Stimulated activated memory B cell treated with anti-CD40 and anti-IgM and Interleukin-4, amounts not matched to agents 10 μg/mL and 1 μg/mL and 100 μg/mL, for 72 hours (primary cell): ENCODE measurements at places on chromosomes 7 and 10.

- peak; percentile 61 for ATAC-seq
Observed at GRCh38 chr7:40604601-40605438, 470.0 kb downstream of the SUGCT start.

GRCh38 chr10:35127289-35127891, 744 bp downstream of the CREM start:
- peak; percentile 25 for ATAC-seq

DNA sequence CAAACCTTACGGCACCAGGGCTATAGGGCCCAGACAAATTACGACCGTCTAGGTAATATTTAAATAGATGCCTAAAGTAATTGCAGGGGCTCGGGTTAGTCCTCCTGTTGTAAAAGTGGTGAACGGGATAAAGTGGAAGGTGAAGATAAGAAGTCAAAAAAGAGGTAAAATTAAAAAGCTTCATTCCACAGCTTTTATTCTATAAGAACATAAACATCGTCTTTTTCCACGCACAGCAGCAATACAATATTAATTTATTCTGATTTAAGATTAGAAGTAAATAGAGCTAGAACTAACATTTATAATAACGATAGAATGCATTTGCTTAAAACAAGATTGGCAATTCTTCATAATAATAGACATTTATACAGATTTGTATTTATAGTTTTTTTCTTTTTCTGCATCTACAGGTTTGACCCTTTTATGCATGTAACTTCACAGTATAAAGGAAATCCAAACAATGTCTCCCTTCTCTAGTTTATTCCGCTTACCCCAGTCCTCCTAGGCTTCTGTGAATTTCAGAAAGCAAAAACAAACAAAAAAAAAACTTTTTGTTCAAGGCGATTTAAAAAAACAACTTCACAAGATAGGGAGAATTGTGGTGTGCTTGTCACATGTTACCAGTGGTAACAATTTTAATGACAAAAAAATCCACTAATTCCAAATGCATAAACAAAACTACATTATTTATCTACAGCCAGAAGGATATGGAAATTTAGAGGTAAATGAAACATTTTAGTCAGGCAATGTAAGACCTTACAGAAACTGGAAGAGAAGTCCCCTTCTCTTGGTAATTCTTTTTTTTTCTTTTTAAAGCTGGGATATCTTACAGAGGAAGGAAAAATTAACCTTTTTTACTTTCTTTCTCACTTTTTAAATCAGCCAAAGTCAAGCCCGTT, 3.4 kb downstream of the HOXA10 start:
- ATAC-seq = no peak

GRCh38 chr7:102925976-102926782, 13.4 kb downstream of the LRRC17 start:
- ATAC-seq = no peak

GRCh38 chr7:40199076-40199802, 64.4 kb downstream of the SUGCT start:
- ATAC-seq = no peak

- no peak for ATAC-seq
Observed at GRCh38 chr7:18402488-18403183, 92.9 kb upstream of the HDAC9 start.

DNA sequence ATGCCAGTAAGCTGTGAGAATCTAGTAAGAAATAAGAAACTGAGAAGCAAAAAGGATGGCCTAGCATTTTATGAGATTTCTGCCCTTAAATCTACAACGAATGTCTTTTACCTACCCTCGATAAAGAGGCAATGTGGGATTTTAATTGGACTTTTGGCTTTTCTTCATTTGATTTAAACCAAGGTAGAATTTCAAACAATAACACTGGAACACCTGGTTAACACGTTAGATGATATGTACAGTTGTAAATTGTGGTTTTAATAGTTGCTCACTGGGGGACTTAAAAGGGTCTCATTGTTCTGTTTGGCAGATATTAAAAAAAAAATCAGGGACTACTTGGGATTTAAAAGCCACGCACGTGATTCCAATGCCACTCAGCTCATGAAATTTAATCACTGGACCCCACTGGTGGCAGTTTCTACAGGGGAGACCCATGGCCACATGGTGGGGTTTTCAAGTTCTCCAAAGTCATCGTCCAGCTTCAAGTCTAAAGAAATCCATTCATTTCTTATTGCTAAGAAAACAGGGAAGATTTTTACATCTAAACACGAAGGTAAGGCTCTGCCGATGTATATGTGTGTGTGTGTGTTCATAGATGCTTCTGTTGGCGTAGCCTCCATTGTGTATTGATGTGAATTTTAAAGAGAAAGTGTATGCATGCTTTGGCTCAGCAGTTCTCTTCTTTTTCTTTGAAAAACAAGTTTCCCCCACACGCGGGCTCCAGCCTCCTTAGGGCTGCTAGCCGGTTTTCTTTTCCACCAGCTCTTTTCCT, 588.6 kb upstream of the MKI67 start:
- ATAC-seq = no peak

DNA sequence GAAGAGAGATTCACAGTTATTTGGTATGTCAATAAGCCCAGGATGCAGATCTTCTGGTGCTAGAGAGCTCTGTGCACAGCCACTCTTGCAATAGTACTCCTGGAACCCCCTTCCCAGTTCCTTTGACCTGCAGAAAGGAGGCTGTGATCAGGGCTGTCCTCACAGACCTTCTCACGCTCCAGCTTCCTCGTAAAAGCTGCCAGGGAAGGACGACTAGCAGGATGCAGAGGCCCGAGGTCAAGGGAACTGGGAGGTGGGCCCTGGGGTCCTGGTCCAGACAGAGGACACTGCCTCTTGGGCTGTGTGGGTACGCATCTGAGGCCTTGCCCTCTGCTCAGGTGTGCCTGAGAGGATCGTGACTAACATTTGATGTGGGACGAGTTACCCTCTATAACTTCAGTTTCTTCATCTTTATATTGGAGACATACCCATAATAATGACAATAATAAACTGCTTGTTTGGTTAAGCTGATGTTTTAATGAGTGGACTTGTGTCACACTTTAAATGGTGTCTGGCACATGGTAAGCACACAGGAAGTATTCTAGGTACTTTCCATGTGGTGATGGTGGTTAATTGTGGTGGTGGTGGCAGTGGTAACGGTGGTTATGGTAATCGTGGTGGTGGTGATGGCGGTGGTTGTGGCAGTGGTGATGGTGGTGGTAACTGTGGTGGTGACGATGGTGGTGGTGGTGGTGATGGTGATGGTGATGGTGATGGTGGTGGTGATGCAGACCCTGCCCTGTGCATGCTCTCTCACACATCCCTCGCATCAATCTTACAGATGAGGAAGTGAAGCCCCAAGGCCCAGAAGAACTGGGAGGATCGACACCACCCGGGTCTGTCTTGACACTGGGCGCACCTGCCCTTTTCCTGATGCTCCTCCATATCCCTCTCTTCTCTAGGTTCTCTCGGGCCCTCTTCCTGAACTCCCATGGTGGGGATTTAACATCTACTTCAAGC, 235.2 kb upstream of the GRB10 start:
- no peak for ATAC-seq

DNA sequence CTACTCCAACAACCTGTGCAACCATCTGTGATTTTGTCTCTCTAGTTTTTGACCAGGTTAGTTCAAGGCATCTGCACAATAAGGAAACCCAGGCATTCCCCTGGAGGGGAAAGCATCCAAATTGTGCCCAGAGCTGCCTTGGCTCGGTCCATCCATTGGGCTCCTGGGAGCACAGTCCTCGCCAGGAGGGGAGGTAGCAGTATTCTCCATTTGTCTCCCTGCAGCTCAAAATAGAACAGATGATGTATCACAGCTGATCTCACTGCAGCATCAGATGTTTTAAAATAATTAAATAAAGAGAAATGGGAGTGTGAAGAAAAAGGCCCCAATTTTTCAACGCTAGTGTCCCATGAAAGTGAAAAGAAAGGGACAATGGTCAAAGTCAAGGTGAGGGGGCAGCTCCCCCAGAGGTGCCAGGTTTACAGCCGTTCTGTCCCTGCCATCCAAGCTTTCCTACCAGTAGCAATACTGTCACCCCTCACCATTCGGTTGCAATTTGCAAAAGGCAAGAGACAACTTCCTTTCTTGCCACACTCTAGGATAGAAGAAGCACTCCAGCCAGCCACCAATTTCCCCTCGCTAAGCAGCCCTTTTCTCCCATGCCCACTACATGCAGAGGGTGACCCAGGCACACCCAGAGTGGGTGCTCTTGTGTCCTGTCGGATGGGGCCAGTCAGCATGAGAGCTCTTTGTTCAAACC, 43.7 kb downstream of the KCNMA1 start:
- ATAC-seq = no peak

DNA sequence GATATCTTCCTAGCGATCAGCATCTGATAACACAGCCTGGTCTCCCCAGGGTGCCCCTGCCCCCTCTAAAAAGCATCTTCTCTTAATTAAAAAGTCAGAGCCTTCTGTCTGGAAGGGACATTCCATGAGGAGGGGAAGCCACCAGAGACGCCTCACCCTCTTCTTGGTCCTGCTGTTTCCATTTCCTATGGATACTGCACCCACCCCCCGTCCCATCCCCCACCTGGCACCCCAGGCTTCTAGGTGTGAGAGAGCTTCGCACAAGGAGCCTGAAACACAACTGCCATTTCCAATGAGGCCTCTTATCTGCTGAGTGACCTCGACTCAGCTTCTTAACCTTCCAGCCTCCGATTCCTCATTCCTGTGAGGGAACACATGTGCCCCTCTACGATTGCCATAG, 51.4 kb downstream of the COL13A1 start:
- no peak for ATAC-seq

DNA sequence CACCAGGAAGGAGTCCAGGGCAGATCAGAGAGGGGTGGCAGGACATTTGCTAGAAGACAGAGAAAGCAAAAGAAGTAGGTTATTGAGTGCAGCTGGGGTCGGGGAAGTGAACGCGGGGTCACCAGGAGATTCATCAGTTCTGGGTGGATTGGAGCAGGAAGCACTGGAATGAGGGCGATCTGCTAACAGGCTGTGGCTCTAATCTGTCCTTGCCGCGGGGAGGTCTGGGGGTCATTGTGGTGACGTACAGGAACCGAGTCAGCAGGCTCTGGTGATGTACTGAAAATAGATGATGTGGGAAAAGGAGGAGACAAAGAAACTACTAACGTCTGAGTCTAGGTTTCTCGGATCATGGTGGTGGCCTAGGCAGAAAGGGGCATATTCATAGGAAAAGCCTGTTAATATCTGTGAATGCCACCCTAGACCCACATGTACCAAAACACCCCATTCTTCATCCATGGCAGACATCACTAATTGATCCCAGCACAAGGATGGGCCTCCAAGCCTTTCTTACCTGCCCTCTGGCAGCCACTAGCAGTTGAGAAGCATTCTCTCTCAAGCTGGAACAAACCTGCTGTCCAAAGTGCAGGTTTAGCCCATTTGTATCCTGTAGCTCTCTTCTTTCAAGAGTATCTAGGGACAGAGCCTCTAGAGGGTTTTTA, 134.5 kb downstream of the C10orf105 start:
- ATAC-seq = no peak

DNA sequence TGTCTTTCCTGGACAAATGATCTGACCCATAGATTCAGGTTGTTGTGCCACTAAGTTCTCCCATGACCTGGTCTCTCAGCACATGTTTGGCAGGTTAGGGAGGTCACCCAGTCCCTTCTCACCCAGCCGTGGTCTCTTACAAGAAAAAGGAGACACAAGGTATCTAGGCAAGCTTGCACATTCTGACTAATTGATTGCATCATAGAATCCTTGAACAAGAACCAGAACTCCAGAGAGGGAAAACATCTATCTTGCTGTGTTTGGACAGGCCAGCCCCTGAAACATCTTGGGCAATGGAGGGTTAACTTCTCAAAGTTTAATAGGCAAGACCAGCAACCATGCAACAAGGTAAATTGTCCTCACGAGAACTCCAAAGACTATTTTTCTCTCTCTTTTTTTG, 8.5 kb upstream of the HK1 start:
- ATAC-seq = no peak

DNA sequence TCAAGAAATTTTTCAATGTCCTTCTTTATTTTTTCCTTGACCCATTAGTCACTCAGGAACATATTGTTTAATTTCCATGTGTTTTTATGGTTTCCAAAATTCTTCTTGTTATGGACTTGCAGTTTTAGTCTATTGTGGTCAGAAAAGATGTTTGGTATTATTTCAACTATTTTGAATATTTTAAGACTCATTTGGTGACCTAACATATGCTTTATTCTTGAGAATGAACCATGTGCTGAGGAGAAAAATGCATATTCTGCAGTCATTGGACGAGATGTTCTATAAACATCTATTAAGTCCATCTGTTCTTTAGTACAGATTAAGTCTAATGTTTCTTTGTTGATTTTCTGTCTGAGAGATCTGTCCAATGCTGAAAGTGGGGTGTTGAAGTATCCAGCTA, 42.3 kb upstream of the MDFIC start:
- no peak for ATAC-seq

- ATAC-seq = no peak
Observed at GRCh38 chr10:103465411-103466179, 6.9 kb upstream of the CALHM1 start.

DNA sequence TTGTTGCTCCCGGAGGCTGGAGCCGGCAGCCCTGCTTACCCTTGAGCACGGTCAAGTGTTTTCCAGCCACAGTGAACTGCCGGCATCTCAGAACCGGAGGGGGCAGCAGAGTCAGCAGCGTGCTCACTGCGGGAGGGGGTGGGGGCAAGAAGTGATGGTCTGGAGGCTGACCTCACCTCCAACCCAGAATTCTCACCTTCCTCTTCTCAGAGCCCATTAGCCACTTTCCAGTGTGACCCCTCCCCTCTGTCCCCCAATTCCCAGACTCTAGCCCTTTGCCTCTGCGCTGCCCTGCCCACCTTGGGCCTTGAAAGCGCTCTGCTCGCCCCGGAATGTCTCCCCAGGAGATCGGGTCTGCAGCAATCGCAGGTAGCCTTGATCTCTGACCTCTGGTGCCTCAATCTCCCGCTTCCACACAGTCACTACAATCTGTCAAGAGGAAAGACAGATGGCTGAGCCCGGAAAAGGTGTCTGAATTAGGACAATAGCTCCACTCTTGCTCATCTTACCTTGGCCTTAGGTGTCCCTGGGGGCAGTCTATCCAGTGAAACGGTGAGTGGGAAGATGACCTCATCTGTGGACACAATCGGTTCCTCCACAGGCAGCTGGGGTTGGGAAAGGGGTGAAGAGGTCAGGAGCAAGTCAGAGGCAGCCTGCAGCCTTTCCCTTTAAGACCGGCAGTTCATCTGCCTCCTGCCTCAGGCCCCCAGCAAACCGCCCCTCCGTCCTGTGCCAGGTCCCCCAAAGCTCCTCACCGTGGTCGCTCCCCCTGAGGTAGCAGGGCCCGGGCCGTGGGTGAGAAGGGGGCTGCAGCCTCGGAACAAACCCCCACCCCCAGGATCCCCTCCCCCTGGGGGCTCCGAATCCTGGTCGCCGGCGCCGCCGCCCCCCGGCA, 942 bp downstream of the TRAPPC14 start:
- peak; percentile 21 for ATAC-seq

DNA sequence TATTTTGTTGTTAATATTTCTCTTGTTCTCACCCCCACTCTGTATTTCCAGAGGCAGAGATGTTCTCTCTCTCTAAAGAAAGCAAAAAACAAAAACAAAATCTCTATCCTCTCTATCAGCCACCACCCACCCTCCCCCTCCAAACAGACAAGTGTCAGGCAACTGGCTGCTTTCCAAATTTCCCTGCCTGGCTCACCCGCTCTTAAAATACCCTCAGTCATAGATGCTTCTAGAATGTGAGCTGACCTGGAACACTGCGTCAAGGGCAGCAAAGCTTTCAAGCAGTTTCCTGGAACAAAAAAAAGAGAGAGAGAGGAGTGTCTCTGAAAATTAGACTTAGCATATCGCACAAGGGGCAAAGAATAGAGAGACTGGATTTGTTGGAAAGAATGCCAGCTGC, 341.0 kb upstream of the ZMIZ1 start:
- ATAC-seq = no peak

- peak; percentile 80 for ATAC-seq
Observed at GRCh38 chr7:36057323-36057722, 95.7 kb upstream of the EEPD1 start.

- no peak for ATAC-seq
Observed at GRCh38 chr10:77026148-77026547, 611.5 kb downstream of the KCNMA1 start.
